B cell (primary cell): ENCODE measurements at places on chromosomes 7 and 10.
A peak's percentile ranks its signal among the peaks of the same experiment; 100 is the strongest.

- DNase-seq: peak; percentile 59
Measured at GRCh38 chr7:38425509-38425908, 152.1 kb upstream of the TARP start.

- no peak for DNase-seq
Measured at GRCh38 chr7:19928247-19928646, 154.8 kb upstream of the TMEM196 start.

DNA sequence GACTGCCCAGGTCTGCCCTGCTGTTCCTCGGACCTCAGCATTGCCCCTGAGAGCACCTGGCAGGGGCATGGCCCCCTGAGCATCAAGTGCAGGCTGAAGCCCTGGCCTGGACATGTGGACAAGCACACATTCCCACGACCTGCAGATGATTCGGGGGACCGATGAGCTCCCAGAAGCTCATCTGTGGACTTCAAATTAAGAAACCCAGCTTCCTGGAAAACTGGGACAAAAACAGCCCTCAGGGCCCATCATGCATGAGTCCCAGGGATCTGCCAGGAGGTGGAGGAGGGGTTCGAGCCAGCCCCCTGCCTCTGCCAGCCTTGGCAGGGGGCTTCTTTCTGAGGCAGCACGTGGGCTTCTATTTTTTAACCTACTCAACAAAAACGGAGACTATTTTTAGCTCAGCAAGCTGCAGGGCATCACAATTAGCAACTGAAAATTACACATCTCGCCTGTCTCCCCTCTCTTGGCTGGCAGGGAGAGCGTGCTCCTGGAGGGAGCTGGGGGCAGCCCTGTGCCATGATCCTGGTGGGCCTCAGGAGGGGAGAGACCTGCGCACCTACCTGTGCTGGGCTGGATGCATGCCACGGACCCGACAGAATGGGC, 51.8 kb downstream of the RASGEF1A start:
- no peak for DNase-seq

DNA sequence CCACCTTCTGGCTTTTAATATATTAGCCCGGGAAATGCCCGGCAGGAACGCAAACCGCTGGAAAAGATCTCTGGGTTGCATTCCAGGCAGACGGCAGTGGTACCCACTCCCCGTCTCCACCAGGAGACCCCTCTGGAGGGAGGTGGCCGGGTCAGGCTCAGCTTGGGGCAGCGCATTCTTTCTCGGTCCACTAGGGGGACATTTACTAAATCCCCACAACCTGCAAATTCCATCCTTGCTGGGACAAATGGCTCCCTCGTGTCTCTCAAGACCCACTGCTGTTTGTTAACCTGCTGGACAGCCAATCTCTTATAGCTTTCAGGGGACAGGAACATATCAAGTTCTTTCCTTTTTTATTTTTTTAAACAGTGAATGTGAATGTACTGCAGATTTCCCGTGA, 45.8 kb upstream of the CARD11 start:
- DNase-seq: peak; percentile 33

DNA sequence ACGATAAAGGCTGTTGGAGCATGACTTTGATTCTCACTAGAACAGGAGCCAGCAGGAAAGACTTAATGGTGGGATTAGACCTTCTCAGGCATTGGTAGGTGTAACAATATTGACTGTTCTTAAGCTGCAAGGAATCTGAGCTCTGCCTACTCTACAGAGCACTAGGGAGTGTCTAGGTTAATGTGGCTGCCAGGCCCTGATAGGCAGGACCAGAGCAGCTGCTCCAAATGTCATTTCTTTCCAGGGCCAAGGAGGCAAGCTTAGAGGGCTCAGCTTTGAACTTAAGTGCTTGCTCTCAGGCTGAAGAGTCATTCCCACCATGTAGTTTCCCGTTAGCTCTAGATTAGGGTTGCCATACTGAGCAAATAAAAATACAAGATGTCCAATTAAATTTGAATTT, 96.8 kb downstream of the RAB18 start:
- DNase-seq: no peak
